Fibroblast of lung (primary cell): ENCODE measurements at places on chromosomes 16 and 17. TPM values are rescaled to one million over a fixed set of nuclear protein-coding genes. Genes with fewer than 3 reads are reported as not detected.
A peak's percentile ranks its signal among the peaks of the same experiment; 100 is the strongest.

DNA sequence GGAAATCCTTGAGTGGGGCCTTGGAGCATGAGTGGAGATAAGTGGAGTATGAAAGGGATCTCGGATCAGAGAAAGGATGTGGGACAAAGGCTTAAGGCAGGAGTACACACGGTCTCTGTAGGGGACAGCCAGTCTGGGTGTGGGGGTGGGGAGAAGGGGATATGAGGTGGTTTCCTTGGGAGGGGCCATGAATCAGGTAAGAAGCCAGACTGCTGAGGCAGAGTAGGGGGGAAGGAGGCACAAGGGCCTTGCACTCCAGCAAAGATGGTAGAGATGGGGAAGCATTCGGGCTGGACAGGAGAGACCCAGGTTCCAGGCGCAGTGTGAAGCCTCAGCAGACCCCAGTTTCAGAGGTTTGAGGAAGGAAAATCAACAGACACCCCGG is 1.6 kb downstream of the HSD11B2 start:
- DNase-seq = no peak

GRCh38 chr17:80168371-80168770 is 1.5 kb upstream of the CARD14 start:
- DNase-seq = no peak

DNA sequence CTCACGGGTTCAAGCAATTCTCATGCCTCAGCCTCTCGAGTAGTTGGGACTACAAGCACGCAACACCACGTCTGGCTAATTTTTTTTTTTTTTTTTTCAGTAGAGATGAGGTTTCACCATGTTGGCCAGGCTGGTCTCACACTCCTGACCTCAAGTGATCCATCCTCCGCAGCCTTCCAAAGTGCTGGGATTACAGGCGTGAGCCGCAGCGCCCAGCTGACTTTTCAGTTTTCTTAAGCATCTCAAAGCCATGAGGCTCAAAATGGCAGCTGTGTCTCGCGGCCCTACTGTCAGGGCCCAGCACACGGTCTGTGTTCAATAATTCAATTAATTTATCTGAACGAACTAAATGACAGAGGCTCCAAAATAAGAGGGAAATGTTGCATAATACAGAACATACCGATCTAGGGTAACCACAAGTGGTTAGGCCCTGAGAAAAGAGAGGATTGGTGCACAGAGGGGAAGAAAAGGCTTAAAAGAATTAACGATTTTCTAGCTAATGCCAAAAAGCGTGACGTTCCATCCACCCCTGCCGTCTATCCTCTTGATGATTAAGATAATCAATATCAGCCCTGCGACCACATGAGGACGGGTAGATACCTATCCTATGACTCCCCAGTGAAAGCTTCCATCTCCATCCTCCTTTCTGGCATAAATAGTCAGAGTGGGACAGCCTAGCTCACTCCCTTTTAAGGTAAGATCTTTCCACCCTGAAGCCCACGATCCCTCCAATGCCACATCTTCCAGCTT is 136.9 kb downstream of the SLC39A11 start:
- DNase-seq = no peak

DNA sequence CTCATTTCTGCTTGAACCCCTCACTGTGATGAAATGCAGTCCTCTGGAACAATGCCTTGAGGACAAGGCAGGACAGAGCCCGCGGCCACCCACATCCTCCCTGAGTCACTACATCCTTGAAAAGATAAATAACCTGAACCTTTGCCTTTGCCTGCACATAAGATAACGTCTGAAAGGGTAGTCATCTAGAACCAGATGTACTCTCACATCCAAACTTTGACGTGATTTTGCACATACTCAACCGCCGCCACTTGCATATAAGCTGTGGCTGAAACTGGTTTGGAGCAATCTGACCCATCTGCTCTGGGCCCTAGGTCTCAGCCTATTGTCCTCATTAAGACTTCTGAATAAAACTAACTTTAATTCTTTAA is 252.1 kb downstream of the PHKB start:
- peak; percentile 83 for DNase-seq

- peak; percentile 92 for DNase-seq
Measured at GRCh38 chr17:45293413-45294211, 23.2 kb downstream of the MAP3K14 start.

- no peak for DNase-seq
Measured at GRCh38 chr17:52938623-52939230, 780.2 kb upstream of the CA10 start.

DNA sequence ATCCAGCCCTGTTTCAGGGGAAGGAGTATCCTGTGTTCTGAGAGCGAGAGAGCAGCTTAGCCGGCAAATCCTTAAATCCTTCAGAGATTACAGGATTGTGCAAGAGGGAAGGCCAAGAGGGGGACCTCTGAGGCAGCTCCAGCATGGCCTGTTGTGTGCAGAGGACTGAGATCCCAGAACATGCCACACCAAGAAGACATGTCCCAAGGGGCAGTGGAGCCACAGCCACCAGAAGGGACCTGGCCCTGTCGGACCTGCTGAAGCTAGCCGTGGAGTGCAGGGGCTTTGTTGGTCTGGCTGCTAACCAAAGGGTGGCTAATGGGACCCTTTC is 1.6 kb upstream of the MRC2 start:
- DNase-seq = no peak

GRCh38 chr16:35602116-35602515 is 2142.7 kb downstream of the TP53TG3F start:
- no peak for DNase-seq

DNA sequence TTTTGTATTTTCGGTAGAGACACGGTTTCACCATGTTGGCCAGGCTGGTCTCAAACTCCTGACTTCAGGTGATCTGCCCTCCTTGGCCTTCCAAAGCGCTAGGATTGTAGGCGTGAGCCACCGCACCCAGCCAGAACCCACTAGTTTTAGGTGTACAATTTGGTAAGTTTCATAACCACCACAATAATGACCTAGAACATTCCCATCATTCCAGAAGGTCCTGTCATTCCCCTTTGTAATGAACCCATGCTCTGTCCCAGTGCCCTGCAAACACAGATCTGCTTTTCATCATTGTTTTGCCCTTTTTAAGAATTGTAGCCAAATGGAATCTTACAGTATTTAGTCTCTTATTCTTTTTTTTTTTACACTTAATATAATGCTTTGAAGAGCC is 35.6 kb upstream of the IRF8 start:
- DNase-seq = peak; percentile 41

GRCh38 chr17:35889818-35890773 is 9.9 kb upstream of the CCL5 start:
- DNase-seq = peak; percentile 62

- DNase-seq = peak; percentile 97
Measured at GRCh38 chr16:29029168-29029994, 44.5 kb downstream of the LAT start.

DNA sequence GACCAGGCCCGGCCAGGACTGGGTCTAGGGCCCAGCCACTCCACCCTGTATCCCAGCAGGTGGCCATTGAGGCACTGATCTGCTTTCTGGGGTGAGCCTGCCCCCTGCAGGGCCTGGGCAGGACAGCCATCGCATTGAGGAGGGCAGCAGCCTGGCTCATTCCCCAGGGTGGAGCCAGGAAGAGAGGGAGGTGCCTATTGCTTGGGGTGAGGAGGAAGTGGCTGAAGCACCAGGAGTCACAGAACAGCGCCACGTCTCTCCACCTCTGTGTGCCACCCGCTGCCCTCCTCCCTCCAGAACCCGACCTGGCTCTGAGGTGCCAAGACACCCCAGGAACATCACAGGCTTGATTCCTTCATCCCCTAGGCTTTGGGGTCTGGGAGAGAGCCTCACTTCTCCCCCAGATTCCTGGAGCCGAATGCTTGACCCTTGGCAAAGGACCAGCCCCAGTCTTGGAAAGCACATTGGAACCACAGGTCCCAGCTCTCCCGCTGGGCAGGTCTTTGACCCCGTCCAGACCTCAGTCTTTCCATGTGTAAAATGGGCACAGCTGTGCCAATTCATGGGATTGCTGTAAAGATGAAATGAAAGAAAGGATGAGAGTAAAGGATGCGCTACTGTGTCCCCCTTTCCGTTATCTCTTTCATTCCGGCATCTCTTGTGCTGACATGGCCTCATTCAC is 7.2 kb upstream of the KRT36 start:
- DNase-seq = peak; percentile 84

GRCh38 chr17:33284022-33284421 is 9.1 kb downstream of the ASIC2 start:
- peak; percentile 89 for DNase-seq

- no peak for DNase-seq
Measured at GRCh38 chr17:75228847-75229246, 23.4 kb downstream of the NUP85 start.

GRCh38 chr16:31527734-31528274 is at the start of gene AHSP:
Gene AHSP, plus strand, starts transcription at chr16:31527900. Its CDS starts 240 bp downstream, at chr16:31528140.
- no peak for DNase-seq

DNA sequence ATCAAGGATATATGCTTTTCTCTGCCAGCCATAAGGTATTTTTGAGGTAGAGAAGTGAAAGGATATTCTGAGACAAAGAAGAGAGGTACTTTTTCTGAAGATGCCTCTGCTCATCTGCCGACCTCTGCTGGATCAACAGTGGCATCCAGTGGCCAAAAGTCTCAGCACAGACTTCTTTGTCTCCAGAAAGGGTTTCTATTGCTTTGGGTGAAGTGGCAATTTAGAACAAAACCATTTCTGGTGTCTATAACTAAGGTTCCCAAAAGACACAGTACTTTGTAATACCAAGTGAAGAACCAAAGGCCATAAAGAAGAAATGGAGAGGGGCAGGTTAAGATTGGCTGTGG is 155.2 kb upstream of the C17orf78 start:
- DNase-seq = no peak

GRCh38 chr16:3578610-3579551 is 1.7 kb upstream of the NLRC3 start:
- DNase-seq = peak; percentile 20

DNA sequence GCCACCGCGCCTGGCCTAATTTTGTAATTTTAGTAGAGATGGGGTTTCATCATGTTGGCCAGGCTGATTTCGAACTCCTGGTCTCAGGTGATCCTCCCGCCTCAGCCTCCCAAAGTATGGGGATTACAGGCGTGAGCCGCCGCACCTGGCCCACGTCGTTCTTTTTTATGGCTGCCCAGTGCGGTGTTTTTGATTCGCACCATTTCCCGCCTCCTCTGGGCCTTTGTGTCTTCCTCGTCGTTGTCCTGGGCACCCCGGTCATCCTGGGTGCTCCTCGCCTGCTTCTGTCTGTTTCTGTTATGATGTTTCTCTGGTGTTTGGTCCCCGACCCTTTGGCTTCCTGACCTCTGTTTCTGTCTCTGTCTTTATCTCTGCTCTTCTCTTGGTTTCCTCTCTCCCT is 15.0 kb downstream of the CBX4 start:
- DNase-seq = no peak

DNA sequence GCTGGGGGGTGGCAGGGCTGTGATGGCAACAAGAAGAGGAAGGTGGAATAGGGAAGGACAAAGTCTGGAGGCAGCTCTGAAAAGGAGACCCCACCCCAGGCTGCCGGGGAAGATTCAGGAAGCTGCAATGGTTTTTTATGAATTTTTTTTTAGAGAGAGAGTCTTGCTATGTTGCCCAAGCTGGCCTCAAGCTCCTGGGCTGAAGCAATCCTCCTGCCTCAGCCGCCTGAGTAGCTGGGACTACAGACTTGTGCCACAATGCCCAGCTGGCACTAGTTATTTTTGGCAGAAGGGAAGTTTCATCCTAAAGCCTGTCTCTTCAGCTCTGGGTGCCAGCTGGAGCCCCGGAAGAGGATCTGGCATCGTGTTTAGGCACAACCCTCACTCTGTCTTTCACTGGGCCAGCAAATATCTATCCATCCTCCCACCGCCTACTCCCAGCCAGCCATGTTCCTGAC is 1.3 kb upstream of the CES3 start:
- no peak for DNase-seq

DNA sequence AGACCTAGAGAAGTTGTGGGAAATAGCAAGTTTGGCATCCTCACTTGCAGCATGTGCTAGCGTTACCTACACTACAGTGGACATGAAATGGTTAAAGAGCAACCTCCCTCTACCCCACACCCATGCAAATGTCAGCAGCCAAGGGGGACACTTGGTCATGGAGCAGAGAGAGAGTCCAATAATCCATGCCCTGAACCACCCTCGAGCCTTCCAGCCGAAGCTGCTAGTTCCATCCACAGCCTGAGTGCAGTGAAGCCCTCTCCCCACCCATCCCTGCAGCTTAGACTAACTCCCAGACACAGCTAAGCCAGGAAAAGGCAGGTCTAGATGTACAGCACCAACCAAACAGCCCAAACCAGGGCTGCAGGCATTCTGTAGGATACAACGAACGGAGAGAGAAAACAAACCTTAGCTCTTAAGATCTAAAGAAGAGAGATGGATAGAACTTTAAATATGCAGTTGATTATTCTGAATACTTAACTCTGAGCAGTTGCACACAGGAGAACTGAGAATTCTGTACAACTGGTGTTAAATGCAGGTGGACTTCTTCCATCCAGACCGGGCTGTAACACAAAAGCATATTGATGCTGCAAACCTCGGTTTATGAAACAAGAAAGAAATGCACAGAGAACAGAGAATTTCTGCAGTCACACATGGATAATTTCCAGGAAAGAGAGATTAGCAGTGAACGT is 93.8 kb downstream of the SALL1 start:
- no peak for DNase-seq

- no peak for DNase-seq
Measured at GRCh38 chr17:41634639-41635038, 10.3 kb upstream of the KRT17 start.

The LGALS9B gene
- not detected in 2 replicates for polyA plus RNA-seq

The MGAT5B gene
- polyA plus RNA-seq = 0.09 and 0.35 TPM in 2 replicates

The RDM1 gene
- 0.48 and 0.75 TPM in 2 replicates for polyA plus RNA-seq
